NB4 (cell line): ENCODE measurements at places on chromosomes 7 and 10.

- no peak for DNase-seq
Observed at GRCh38 chr10:9561821-9562505, 1455.7 kb upstream of the CELF2 start.

GRCh38 chr10:124921261-124921660 is 20.7 kb upstream of the ZRANB1 start:
- DNase-seq, result no peak

DNA sequence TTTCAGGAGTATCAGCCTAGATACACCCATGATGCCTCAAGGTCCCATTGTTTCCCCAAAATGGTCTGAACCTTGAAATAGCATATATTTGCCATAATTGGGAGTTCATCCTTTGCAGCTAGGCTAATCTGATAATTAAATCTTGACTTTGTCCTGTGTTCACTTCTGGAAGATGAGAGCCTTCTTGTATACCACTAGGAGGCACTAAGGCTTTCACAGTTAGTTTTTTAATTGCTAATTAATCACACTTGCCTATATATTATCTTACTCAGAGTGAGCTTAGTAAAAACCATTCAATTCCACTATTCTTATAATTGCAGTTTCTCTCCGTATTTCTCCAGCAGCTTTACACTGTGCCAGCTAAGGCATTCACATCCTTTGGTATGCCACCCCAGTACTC is 48.7 kb upstream of the MAGI2 start:
- DNase-seq, result no peak

GRCh38 chr10:77290528-77291155 is 347.0 kb downstream of the KCNMA1 start:
- DNase-seq, result no peak

DNA sequence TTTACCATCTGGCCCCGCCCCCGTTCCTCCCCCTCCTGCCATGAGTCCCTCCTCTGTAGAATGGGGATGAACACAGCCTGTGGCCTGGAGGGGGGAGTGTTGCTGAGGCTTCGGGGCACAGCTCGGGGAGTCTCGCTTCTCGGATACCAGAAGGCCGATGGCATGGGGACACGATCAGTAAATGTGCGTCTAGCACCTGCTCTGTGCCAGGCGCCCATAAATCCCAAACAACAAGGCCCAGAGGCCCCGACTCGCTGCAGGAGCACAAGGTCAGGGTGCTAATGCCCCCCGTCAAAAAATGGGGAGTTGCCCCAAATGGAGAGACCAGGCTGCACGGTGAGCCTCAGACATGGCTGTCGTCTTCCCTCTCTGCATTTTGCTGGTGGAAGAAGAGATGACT is 40.7 kb downstream of the JAKMIP3 start:
- no peak for DNase-seq

- DNase-seq, result no peak
Observed at GRCh38 chr10:89002226-89002978, 11.8 kb downstream of the FAS start.

- DNase-seq, result no peak
Observed at GRCh38 chr7:42833411-42833810, 78.5 kb downstream of the C7orf25 start.

- DNase-seq, result peak; percentile 38
Observed at GRCh38 chr7:5497295-5498103, 73.9 kb upstream of the TNRC18 start.

DNA sequence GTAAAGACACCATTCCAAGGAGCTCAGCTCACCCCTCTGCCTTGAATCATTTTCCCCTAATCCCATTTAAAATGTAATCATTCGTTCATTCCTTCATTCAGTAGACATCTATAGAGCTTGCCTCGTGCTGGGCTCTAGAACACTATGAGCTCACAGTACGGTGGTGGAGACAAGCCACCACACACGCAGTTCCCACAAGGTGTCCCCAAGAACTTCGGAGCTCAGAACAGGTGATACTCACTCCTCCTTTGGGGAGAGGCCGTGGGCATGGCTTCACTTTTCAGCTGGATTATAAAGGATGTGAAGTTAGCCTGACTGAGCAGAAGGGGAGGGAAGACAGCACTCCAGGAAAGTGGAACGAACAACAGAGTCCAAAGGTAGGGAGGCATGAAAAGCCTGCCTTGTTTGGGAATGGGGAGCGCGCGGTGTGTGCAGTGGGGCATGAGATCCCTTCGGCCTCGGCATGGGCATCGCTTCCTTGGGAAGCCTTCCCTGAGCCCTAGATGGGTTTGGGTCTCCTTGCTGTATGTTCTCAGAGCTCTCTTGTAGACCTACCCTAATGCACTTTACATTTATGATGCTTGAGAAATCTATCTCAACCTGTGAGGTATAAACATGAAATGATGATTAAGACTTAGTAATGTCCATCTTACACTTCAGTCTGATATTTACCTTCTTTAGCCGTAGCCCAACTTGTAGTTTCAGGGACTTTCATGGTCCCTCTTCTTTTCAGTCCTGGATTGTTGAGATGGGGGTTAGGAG is 809 bp upstream of the OGA start:
- DNase-seq, result no peak

DNA sequence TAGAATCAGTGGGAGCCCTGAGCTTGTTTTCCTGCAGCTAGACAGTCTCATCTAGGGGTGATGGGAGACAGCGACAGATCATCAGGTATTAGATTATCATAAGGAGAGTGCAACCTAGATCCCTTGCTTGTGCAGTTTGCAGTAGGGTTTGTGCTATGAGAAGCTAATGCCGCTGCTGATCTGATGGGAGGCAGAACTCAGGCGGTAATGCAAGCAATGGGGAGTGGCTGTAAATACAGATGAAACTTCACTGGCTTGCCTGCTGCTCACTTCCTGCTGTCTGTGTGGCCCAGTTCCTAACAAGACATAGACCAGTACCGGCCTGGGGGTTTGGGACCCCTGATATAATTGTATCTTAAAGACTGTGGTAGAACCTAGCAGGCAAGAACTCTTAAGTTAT is 17.6 kb downstream of the NRBF2 start:
- DNase-seq, result no peak

- peak; percentile 66 for DNase-seq
Observed at GRCh38 chr7:112510001-112510742, 29.4 kb downstream of the LSMEM1 start.

DNA sequence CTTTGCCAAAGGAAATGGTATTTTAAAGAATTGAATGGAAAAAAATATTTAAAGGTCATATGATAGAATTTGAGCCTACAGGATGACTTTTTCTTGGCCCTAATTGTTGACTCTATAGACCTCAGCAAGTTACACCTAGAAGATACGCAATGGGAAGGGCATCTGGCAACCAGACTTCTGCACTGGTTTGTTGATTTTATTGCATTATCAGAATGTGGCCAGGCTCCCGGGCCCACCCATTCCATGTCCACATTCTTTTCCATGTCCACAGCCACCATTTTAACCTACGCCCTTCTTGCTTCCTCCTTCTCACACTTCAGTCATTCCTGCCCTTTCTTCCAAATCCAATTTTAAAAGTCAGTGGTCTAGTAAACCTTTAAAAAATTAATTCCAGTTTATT is 738.4 kb downstream of the SUGCT start:
- DNase-seq, result no peak

GRCh38 chr7:101865455-101865854 is 48.0 kb downstream of the CUX1 start:
- DNase-seq, result no peak

DNA sequence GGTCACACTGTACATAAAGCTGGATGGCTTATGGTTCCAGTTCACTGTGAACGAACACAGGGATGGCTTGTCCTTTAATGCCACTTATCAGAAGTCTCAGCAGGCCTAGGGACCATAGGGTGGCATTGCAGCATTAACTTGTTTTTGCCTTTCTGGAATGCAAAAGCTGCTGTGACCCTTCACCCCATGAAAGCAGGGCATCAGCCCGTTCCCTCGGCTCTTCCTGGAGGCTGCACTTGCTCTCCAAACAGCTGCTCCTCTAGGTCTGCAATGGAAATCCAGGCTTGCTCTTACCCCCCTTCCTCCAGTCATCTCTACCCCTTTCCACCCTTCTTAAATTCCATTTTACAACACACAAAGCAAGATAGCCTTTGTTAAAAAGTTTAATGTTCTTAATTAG is 17.9 kb upstream of the NEUROD6 start:
- no peak for DNase-seq

GRCh38 chr7:28002638-28003037 is 178.0 kb downstream of the JAZF1 start:
- peak; percentile 31 for DNase-seq

DNA sequence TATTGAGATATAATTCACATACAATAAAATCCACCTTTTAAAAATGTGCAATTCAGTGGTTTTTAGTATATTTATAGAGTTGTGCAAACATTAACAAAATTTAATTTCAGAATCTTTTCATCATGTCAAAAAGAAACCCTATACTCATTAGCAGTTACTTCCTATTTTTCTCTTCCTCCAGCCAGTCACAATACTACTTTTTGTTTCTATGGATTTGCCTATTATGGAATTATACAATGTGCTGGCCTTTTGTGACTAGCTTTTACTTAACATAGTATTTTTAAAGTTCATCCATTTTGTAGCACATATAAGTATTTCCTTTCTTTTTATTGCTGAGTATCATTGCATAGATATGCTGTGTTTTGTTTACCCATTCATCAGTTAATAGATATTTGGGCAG is 199.9 kb upstream of the IMMP2L start:
- no peak for DNase-seq

- DNase-seq, result no peak
Observed at GRCh38 chr10:78248651-78249464, 215.2 kb downstream of the RPS24 start.

- peak; percentile 1 for DNase-seq
Observed at GRCh38 chr10:35927341-35927740, 285.2 kb upstream of the FZD8 start.

- DNase-seq, result no peak
Observed at GRCh38 chr10:124329941-124330340, 88.8 kb downstream of the OAT start.

GRCh38 chr7:78018641-78019446 is 220.3 kb downstream of the PHTF2 start:
- peak; percentile 53 for DNase-seq

DNA sequence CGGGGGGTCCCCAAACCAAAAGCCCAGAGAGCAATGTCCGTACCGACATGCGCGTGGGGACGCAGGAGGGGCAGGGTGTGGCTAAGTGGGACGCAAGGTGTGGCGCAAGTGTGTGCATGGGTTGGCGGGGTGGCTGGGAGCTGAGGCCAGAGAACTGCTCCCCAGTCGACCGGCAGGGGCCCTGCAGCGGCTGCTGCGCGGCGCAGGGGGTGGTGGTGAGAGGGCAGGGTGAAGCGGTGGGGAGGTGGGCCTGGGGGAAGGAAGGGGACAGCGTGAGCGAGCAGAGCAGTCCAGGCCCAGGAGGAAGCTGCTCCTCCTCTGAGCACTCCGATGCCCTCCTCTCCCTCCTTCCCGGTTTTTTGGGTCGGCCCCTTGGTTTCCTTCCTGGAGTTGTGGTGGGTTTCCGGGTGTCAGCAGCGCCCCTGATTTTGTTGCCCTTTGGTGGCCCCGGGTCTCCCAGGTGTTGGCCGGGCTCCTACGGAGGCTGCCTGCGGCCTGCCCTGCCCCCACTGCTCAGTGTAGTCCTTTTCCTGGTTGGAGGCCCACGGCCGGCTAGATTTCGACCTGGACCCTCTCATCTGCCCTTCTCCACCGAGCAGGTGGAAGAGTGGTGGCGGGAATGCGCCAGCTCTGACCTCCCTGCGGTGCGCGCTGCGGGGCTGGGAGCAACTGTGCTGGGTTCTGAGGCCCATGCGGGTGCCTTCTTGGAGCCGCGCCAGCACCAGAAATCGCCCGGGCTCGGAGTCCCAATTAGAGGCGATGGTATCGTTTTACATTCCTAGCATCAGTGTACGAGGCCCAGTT is 40.5 kb upstream of the COMTD1 start:
- DNase-seq, result no peak

DNA sequence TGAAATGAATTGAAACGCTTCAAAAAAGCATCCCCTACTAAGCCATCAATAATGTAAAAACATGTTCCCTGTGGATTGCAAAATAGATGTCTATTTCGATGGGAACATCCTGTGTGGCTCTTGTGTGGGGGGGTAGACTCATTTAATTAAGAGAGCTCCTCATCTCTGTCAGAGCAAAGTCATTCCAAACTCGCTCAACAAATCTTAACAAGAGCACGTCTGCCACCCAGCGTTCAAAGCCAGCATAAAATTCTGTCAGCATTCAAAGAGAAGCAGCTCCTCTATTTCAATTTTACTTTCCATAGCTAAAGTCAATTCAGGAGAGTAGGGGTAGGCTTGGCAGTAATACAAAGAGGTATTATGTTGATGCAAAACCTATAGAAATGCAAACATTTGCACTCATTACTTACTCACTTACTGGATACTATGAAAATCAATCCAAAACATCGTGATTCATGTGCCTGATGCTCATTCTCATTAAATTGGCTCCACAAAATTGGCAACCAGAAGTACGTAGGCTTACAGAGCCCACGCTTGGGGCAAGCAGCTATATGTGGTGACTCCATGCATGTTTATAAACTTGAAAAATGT is 114.9 kb downstream of the IPMK start:
- DNase-seq, result peak; percentile 66

DNA sequence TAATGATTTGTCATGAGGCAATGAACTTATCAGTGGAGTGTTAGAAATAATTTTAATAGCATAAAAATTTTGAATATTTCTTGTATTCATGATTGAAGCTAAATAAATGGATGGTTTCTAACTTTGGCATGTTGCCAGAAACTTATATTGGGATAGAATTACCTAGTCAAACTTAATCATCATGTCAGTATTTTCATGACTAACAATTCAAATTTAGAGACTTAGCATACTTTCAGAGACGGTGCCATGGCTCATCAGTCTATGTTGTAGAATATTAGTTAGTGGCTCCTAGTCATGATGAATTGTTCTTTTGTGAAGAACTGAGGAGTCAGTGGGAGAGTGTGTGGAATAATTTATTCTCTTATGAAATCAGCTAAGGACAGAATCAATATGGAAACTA is 599.6 kb upstream of the POT1 start:
- DNase-seq, result no peak

GRCh38 chr10:75406462-75407223 is 5.1 kb upstream of the ZNF503 start:
- no peak for DNase-seq

- DNase-seq, result no peak
Observed at GRCh38 chr10:125992254-125992653, 95.9 kb downstream of the FANK1 start.

- DNase-seq, result peak; percentile 45
Observed at GRCh38 chr10:90847436-90847835, 10.4 kb downstream of the HTR7 start.

- no peak for DNase-seq
Observed at GRCh38 chr7:18860221-18860620, 257.2 kb downstream of the TWIST1 start.

DNA sequence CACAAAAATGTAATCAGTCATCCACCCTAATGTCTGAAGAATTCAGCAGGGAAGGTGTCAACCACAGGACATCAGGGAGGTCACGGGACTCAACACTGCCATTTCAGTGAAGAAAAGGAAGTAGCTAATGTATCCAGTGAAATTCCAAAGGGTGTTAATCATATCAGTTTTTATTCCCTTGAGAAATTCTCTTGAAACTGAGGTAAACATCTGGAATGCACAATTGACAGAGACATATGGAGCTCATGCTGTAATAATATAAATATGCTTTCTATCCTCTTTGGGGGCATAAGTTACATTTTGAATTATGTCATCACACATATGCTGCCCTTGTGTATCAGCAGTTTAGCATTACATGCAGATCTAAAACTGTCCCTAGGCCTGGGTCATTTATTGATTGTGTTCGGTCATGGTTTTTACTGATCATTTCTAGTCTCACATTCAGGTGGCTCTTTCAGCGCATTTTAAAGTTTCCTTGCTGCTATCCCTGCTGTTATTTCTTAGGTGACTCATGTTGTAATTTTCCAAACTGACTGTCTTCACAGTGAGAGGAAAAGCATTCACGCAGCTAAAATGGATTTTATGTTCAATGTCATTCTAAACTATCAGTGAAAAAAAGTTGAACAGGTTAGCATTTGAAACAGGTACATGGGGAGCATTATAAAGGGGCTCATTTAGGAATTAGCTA is 273.9 kb downstream of the TSPAN12 start:
- DNase-seq, result no peak
